Melanocyte of skin (primary cell): ENCODE measurements at places on chromosomes 13 and 19. TPM values are rescaled to one million over a fixed set of nuclear protein-coding genes. Genes with fewer than 3 reads are reported as not detected.

LILRB1 gene
- total RNA-seq, result not detected in 2 replicates

MUC16 gene
- not detected in 2 replicates for total RNA-seq

THSD8 gene
- not detected in 2 replicates for total RNA-seq

FXYD1 gene
- total RNA-seq, result 0.15 TPM in 1 of 2 replicates, not detected in the other

TMEM238 gene
- total RNA-seq, result not detected in 2 replicates

FFAR1 gene
- total RNA-seq, result not detected in 2 replicates
